Pericardium fibroblast (primary cell): ENCODE measurements at places on chromosomes 6 and 20. TPM values are rescaled to one million over a fixed set of nuclear protein-coding genes. Genes with fewer than 3 reads are reported as not detected.

Gene CNR1
- total RNA-seq: 0.93 and 8.3 TPM in 2 replicates

Gene ATP6V1G2
- total RNA-seq: 2.7 and 7.2 TPM in 2 replicates

Gene FAM184A
- not detected in 2 replicates for total RNA-seq

Gene CASP8AP2
- total RNA-seq: 3.5 and 6.2 TPM in 2 replicates

Gene SPATA25
- 1.0 and 1.6 TPM in 2 replicates for total RNA-seq

Gene C6orf163
- 0.09 and 0.12 TPM in 2 replicates for total RNA-seq

Gene WFDC10B
- total RNA-seq: not detected in 2 replicates

Gene LPA
- not detected in 2 replicates for total RNA-seq

Gene PDYN
- total RNA-seq: not detected in 2 replicates

Gene TRIM31
- total RNA-seq: not detected in 2 replicates

Gene HEY2
- total RNA-seq: not detected in 2 replicates

Gene ANKRD60
- total RNA-seq: not detected in 2 replicates

Gene CST5
- total RNA-seq: not detected in 2 replicates

Gene PTCRA
- total RNA-seq: not detected in 2 replicates

Gene BPIFB2
- not detected in 2 replicates for total RNA-seq
